ENCODE measurements at places on chromosomes 4 and X.

DNA sequence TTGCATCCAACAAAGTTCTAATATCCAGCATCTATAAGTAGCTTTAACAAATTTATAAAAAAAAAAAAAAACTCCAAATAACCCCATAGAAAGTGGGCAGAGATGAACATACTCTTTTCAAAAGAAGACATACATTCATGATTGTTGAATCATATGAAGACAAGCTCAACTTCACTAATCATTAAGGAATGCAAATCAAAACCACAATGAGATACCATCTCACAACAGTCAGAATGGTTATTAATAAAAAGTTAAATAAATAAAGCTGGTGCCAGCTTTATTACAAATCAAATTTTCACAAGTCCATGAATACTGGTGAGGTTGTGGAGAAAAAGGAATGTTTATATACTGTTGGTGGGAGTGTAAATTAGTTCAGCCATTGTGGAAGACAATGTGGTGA is 592.0 kb downstream of the IQCM start:
- no peak for DNase-seq

- no peak for DNase-seq
Observed at GRCh38 chrX:46965125-46965758, 53.0 kb downstream of the JADE3 start.

GRCh38 chrX:72478853-72479252 is 93.8 kb downstream of the HDAC8 start:
- no peak for DNase-seq

DNA sequence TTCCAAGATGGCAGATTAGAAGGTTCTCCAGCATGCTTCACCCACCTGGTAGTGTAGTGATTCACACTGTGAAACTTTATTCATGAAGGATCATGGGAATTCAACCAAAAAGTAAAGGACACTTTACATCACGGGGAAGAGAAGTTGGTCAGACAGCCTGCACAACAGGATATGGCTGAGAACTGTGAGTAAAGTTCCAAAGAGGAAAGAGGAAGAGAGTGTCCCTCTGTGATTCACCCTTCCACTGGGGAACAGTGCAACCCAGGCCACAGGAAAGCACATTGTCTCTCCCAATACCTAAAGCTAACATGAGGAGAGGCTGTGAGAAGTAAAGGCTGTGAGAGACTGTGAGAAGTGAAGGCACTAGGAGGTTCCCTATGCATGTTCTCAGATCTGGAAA is 137.2 kb downstream of the STPG2 start:
- no peak for DNase-seq

GRCh38 chr4:65911720-65912119 is 241.4 kb upstream of the EPHA5 start:
- DNase-seq, result no peak

DNA sequence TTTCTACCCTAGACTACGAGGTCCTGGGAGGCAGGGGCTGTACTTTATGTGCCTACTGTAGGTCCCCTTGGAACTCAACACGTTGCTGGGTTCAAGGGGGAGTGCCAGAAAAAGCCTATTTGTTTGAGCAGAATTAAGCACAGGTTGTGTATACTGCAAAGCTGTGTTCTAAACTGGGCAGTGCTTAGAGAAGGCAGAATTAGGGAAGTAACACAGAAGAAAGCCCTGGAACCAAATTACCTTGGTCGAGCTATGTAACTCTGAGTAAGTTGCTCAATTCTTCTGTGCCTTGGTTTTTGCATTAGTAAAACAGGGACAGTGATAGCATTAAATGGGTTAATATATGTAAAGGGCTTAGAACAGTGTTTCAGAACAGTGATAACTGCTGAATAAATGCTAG is 245.0 kb upstream of the SFRP2 start:
- DNase-seq, result no peak

GRCh38 chr4:75432683-75433082 is 81.5 kb downstream of the RCHY1 start:
- DNase-seq, result no peak

All from H1 (cell line).